Tibial nerve (tissue), 4 donors: ENCODE measurements at places on chromosomes 16 and 17. TPM values are rescaled to one million over a fixed set of nuclear protein-coding genes. Genes with fewer than 3 reads are reported as not detected.

Gene SMARCE1
- total RNA-seq = 113 TPM

- no peak overlapping the region for H3K27ac ChIP-seq
- no peaks in the 10 kb centered on the region for H3K4me1 ChIP-seq
Observed at GRCh38 chr17:71849783-71850768, 270.7 kb upstream of the SOX9 start.

- H3K4me3 ChIP-seq = no peak overlapping the region
- no peaks in the 10 kb centered on the region for H3K36me3 ChIP-seq
- no peak overlapping the region for H3K27ac ChIP-seq
- no peak for DNase-seq
- H3K4me1 ChIP-seq = no peaks in the 10 kb centered on the region
Observed at GRCh38 chr16:89067677-89068443, 25.8 kb upstream of the ACSF3 start.

DNA sequence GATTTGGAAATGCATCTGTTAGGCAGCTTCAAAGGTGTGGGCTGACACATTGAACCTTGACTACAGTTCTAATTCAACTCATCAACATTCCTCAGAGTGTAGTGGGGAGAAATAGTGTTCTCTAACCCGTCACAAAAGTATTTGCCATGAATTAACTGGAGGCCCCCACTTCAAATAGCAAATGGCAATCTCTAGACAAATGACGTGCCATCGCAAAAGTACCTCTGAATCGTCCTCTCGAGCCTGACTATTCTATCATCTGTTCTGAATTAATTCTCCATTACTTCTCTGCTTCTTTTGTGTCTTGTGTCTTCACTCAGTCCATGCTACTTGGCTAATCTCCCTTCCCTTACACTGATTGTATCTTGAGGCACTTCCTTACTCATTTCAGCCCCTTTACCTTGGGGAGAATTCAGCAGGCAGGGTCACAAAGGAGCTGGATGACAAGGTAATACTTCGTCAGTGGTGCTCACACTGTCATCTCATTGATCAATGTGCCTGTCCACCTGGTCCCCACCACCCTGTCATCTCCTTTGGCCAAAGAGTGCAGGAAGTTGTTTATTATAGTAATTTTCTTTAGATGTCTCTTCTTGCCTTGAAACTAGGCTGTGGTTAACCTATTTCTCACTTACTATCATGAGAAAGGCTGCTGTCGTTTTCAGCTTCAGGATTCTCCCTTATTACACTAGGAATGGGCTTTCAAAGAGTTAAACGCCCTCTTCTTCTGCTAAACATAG lies 108.4 kb downstream of the SYCE1L start:
- no peaks in the 10 kb centered on the region for H3K36me3 ChIP-seq
- H3K4me1 ChIP-seq = no peaks in the 10 kb centered on the region
- H3K27ac ChIP-seq = no peak overlapping the region
- DNase-seq = no peak
- H3K4me3 ChIP-seq = no peak overlapping the region

- no peak for DNase-seq
- H3K4me3 ChIP-seq = no peak overlapping the region
- H3K27me3 ChIP-seq = no peaks in the 10 kb centered on the region
- no peaks in the 10 kb centered on the region for H3K4me1 ChIP-seq
- H3K27ac ChIP-seq = no peak overlapping the region
Observed at GRCh38 chr17:9529033-9529700, 46.5 kb downstream of the STX8 start.

DNA sequence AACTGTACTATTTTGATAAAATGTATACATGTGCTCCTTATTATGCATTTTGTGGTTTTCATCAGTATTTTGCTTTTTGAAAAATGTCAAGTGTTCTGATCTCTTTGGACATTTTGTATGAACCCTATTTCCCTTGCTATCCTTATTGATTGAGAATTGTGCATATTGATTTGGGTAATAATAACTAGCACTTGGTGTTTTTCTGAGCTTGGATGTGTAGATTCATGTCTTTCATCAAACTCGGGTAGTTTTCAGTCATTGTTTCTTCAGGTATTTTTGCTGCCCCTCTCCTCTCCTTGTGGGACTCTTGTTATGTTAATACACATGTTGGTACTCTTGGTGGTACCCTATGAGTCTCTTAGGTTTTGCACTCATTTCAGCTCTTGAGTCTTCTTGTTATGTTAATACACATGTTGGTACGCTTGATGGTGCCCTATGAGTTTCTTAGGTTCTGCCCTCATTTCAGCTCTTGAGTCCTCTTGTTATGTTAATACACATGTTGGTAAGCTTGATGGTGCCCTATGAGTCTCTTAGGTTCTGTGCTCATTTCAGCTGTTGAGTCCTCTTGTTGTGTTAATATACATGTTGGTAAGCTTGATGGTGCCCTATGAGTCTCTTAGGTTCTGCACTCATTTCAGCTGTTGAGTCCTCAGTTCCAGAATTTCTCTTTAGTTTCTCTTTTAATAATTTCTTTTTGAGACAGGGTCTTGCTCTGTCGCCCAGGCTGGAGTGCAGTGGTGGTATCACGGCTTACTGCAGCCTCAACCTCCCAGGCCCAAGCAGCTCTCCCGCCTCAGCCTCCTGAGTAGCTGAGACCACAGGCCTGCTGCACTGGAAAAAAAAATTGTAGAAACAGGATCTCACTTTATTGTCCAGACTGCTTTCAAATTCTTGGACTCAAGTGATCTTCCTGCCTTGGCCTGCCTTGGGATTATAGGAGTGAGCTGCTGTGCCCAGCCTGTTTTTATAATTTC lies 19.3 kb downstream of the ZNF750 start:
- H3K27ac ChIP-seq = no peak overlapping the region
- H3K27me3 ChIP-seq = no peaks in the 10 kb centered on the region
- no peak for DNase-seq
- H3K4me3 ChIP-seq = no peak overlapping the region
- H3K4me1 ChIP-seq = no peaks in the 10 kb centered on the region
